ENCODE measurements at places on chromosomes 11 and 22. TPM values are rescaled to one million over a fixed set of nuclear protein-coding genes. Genes with fewer than 3 reads are reported as not detected.

Gene USH1C
- not detected for total RNA-seq

Gene SMARCB1
- 17.4 TPM for total RNA-seq

Gene ADORA2A
- 0.71 TPM for total RNA-seq

Gene SOX10
- total RNA-seq: not detected

Gene OR6A2
- 0.14 TPM for total RNA-seq

Gene ANGPTL5
- under 0.01 TPM for total RNA-seq

Gene TMEM132A
- total RNA-seq: 23.9 TPM

Gene MISFA
- 0.71 TPM for total RNA-seq

Gene MOGAT2
- not detected for total RNA-seq

Gene PPFIBP2
- 7.7 TPM for total RNA-seq

Gene RAB38
- 1.4 TPM for total RNA-seq

Gene ISX
- total RNA-seq: not detected

Gene PDE2A
- total RNA-seq: 0.18 TPM

Gene PANX2
- 0.85 TPM for total RNA-seq

Gene AMOTL1
- 49.5 TPM for total RNA-seq

Gene TRIM51
- not detected for total RNA-seq

Gene TMEM123
- total RNA-seq: 72.4 TPM

Gene MMP27
- total RNA-seq: not detected

Gene IL17REL
- total RNA-seq: not detected

Gene ZNF280B
- total RNA-seq: 0.46 TPM

Gene UCP3
- 0.55 TPM for total RNA-seq

Gene ABCC8
- not detected for total RNA-seq

Gene C22orf31
- 0.14 TPM for total RNA-seq

Gene CALCB
- total RNA-seq: not detected

Gene SCARF2
- 18.8 TPM for total RNA-seq

Gene NPTXR
- total RNA-seq: 0.46 TPM

Gene FGF19
- total RNA-seq: not detected

Gene MRGPRF
- 29.9 TPM for total RNA-seq

Gene PPP2R5B
- total RNA-seq: 11.2 TPM

Gene MPPED2
- not detected for total RNA-seq

Gene CD248
- total RNA-seq: 60.8 TPM

Gene KRTAP5-11
- not detected for total RNA-seq

Gene RCOR2
- 4.3 TPM for total RNA-seq

Gene EXPH5
- total RNA-seq: 0.09 TPM

Gene SLC6A5
- total RNA-seq: under 0.01 TPM

Gene CLNS1A
- 174 TPM for total RNA-seq

Gene DEFB131B
- not detected for total RNA-seq

Gene TBX1
- not detected for total RNA-seq

Gene RASL10A
- total RNA-seq: not detected

Gene FAM111A
- total RNA-seq: 32.3 TPM

Gene CNGA4
- total RNA-seq: 0.09 TPM

Gene CCDC116
- 0.18 TPM for total RNA-seq

Gene SOX6
- total RNA-seq: 1.00 TPM

Gene SERPING1
- total RNA-seq: 10.8 TPM

Gene NNMT
- total RNA-seq: 1,567 TPM

Gene CASP1
- 29.3 TPM for total RNA-seq

Gene OR2AG1
- not detected for total RNA-seq

Gene MS4A6A
- total RNA-seq: not detected

Gene TUG1
- total RNA-seq: 27.3 TPM
